ENCODE measurements at places on chromosomes 2 and 18.
A peak's percentile ranks its signal among the peaks of the same experiment; 100 is the strongest.

- no peak for DNase-seq
Observed at GRCh38 chr2:69125816-69126215, 112.8 kb downstream of the ANTXR1 start.

DNA sequence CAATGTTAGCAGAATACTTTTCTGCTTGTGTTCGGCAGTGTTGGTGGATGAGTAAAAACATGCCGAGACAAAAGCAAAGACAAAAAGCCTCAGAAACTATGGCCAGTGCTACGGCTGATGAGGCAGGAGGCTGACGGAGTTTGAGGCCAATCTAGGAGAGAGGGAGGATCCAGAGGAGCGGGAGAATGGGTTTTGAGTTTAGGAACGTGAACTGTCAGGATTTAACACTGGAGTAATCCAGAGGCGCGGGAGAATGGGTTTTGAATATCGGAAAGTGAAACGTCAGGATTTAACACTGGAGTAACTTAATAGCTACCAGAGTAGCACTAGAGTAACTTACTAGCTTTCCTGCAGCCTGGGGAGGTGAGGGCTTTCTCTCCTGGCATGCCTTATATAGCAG, 37.4 kb downstream of the LYPD6B start:
- no peak for DNase-seq

- no peak for DNase-seq
Observed at GRCh38 chr18:31624892-31625640, 33.4 kb downstream of the TTR start.

DNA sequence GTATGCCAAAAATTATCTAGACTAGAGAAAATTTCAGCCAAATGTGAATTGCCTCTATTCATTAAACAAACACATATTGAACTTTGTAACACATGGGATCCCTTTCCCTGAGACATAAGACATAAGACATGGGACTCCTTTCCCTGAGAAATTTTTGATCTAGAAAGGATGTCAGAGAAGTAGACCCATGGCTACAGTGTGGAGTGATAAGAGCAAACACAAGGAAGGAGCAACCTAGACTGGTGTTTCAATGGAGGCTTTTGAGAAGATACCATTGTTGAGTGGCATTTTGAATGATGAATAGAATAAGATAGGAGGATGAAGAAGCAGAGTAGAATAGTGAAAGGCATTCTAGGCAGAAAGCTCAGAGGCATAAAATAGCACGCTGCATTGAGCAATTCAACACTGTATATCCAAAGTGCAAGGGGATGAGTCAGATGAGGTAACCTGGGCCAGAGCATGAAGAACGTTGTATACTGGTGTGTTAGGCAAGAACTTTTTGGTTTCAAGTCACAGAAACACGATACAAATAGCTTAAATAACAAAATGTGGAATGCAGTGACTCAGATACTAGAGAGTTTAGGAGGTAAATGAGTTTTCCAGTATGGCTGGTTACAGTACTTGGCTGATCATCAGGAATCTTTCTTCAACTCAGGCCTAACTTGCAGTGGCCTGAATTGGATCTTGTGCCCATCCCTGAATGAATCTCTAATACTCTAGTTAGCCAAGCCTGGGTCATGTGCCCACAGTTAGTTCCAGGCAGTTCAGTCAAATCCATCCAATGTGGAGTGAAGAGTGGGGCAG, 129.8 kb upstream of the TANK start:
- no peak for DNase-seq

DNA sequence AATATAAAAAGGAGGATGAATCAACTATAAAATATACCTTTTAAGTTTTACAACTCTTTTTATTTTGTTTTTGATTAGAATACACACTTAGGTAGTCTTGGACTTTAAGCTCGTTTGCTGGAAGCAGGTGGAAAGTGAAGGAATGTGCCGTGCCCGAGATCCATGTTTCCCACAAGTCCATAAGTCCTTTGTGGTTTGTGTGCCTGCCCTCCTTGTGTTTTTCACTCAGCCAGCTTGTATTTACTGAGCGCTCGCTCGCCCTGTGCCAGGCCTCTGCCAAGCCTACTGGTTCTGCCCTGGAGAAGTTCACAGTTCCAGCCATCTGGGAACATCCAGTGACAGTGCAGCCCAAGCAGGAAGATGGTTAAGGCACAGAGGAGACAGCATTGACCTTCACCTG, 142.6 kb downstream of the MGAT5 start:
- no peak for DNase-seq

DNA sequence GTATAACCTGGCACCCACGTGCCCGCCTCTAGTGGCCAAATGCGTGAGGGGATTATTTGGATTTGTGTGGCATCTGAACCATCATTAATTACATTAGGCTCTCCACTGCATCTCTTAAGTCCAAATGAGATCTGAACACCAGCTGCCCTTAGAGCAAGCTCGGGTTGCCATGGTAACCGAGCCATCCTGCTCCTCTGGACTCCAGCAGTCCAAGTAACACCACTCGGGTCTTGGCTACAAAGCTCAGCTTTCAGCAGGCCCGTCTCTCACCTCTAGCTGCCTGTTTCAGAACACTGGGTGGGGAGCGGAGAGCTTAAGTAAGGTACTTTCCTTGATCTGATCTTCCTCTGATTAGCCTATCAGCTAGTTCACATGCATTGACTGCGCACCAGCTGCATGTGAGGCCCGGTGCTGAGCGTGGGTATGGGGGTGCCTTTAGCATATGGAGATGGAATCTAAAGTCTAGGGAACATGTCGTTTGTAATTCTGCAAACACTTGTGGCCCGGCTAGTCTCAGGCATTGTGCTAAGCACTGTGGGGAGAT, 14.1 kb upstream of the CYS1 start:
- DNase-seq = peak; percentile 85

DNA sequence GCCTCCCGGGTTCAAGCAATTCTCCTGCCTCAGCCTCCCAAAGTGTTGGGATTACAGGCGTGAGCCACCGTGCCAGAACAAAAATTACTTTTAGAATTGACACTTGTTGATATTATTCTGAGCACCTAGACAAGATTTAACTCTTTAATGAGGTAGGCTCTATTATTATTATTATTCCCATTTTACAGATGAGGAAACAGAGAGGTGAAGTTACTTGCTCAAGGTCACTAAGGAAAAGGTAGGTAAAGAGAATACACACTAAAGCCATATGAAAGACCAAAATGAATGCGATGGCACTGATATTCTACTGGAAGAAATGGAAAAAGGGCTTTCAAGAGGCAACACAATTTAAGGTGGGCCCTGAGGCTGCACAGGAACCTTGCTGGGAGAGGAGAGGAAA, 73.8 kb upstream of the ZFP36L2 start:
- no peak for DNase-seq

DNA sequence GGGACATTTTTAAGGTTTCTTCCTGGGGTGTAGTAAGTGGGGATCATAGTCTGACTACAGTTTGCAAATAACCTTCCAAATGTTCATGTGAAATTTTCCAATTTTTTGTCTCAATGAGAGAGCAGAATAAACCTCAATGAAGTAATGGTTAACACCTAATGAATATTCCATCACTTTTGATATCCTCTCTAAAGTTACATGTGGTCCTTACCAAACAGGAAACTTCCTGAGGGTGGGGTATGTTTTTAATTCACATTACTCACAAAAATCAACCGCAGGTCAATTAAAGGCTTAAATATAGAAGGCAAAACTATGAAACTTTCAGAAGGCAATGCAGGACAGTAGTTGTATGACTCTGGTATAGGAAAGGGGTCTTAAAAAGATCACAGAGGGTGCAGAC, 13.2 kb downstream of the ZNF407 start:
- no peak for DNase-seq

Measured in posterior cingulate gyrus (tissue), 11 donors.